ENCODE measurements at places on chromosomes 1 and 21.

DNA sequence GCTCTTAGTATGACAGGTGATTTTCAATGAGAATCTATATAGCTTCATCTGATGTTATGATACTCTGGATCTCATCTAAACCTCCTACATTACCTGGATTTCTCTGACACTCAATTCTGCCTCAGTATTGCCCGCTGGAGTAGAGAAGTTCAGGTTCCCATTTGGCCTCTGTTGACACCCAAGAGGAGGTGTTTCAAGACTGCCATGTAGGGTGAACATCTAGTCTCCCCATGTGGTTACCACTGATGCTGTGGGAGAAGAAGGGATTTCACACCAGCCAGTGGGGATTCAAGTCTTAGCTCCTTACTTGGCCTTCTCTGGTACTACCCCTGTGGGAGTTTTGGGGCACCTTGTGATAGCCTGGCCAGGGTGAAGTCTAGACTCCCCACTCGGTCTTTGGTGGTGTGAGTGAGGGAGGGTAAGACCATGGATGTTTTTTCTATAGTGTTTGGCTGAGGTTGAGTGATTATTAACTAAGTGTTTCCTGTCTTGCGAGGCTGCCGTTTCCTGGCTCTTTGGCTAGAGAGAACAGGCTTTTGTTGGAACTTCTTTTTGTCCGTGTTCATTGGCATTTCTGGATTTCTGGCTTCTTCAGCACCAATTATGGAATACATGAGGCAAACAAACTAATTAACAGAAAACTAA lies 90.7 kb downstream of the RHOU start:
- no peak for DNase-seq

DNA sequence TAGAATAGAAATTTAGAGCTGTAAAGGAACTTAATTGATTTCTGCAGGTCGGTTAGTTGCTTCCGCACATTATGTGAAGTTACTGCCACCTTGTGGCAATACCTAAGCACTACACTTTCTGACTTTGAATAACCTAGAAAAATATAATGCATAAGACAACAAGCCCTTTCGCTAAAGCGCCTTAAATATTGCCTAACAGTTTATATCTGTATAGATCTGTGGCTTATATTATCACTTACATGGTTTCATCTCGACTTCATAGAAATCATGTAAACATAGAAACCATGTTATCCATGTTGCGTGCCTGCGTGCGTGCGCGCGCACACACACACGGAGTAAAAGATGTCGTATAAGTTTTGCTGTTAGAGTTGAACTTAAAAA lies 10.9 kb upstream of the IFI16 start:
- no peak for DNase-seq

DNA sequence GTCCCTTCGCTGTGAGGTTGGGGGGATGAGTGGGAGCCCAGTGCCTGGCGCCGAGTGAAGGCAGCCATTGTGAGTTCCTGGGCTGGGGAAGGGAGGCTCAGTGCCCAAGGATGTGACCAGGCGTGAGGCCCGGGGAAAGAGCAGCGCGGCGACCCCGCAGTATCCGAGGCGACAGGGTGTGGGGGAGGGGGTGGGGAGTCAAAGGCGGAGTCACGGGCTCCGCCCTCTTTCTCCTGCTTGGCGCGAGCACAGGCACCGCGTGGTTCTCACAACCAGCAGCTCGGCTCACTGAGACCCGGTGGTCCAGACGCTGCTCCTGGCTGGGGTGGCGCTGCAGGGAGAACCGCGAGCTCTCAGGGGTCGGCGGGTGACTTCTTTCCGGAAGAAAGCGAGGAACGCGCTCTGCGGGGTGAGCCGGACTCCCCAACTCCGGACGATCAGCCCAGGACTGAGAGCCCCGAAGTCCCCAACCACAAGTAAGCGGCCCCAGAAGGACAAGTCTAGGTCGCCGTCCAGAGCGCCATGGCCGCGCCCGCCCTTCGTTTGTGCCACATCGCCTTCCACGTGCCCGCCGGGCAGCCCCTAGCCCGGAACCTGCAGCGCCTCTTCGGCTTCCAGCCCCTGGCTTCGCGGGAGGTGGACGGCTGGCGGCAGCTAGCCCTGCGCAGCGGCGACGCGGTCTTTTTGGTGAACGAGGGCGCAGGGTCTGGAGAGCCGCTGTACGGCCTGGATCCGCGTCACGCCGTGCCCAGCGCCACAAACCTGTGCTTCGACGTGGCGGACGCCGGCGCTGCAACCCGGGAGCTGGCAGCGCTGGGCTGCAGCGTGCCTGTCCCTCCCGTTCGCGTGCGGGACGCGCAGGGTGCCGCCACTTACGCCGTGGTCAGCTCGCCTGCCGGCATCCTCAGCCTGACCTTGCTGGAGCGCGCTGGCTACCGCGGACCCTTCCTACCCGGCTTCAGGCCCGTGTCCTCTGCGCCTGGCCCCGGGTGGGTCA lies at the start of gene HPDL:
TSS of gene HPDL (plus strand) at position 269 of the 997 bp plus-strand sequence. CDS start at position 523, 254 bp downstream.
- peak; percentile 77 for DNase-seq

GRCh38 chr1:116737020-116737854 lies 17.0 kb upstream of the CD2 start:
- peak; percentile 64 for DNase-seq

DNA sequence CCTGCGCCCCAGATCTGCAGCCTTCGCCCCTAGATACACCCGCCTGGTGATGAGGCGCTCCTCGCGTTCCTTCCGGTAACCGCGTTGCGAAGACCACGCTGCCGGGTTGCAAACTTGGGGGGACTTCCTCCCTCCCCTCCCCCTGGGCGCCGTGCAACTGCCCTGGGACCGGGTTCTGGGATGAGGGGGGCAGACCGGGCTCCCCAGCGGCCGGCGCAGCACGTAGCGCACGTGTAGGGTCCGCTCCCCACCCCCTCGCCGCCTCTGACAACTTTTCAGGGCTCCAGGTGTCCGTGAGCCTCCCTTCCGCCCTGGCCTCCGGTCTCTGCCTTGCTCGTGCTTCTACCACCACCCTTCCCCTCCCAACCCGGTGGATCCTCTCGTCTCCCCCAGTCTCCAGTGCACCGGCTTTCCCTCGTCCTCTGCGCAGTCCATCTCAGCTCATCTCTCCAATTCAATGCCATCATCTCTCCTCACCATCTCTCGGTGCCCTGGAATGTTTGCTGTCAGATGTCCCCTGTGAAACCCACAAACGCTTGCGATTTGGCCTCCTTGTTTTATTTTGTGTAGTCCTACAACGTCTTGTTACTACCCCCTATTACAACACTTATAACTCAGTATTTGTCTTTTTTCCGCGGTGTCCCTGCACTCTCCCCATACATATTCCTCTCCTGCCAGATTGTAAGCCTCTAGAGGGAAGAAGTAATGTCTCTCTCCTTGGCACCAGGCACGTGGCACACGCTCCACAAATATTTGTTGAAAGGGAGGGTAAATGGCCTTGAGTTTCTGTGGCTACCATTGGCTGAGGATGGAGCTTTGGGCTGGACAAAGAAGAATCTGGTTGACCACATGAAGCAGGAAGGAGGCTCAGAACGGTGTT lies 782 bp downstream of the PCAT6 start:
- no peak for DNase-seq

DNA sequence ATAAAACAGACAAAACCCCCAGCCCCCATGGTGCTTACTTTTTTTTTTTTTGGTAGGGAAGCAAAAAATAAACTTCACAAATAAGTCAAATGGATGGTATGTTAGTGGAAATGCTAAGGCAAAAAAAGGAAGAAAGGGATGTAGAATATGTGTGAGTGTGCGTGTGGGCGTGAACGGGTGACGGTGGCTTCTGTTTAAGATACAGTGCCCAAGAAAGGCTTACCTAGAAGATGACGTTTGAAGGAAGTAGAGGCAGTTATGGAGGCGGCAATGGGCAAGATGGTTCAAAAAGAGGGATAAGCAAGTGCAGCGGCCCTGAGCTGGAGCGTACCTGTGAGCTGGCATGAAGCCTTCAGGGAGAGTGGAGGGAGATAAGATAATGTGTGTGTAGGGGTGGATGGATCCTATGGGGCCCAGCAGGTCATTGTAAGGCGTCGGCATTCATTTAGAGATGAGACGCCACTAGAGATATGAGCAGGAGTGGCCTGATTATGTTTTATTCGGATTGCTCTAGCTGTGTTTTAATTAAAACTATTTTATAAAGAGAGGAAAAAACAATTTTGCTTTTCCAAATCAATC lies 19.9 kb downstream of the LEPR start:
- no peak for DNase-seq

DNA sequence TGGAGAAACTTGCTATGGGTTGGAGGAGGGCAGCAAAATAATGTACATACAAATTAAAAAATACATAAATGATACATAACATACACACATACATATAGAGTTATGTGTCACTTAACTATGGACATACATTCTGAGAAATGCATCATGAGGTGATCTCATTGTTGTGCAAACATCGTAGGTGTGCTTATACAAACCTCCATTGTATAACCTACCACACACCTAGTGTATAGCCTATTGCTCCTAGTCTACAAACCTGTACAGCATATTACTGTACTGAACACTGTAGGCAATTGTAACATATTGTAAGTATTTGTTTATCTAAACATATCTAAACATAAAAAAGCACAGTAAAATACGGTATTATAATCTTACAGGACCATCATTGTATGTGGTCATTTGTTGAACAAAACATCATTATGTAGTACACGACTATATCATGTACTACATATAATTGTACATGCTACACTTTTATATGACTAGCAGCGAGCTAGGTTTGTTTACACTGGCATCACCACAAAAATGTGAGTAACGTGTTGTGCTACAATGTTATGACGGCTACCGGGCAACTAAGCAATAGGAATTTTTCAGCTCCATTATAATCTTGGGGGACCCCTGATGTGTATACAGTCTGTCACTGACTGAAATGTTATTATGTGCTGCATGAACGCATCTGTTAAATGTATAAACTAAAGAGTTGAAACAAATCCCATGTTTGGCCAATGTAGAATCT lies 35.5 kb downstream of the ITGB3BP start:
- no peak for DNase-seq

GRCh38 chr1:25711555-25712298 lies 88.3 kb upstream of the SELENON start:
- peak; percentile 31 for DNase-seq

- no peak for DNase-seq
Observed at GRCh38 chr1:109910963-109911798, 532 bp downstream of the CSF1 start.

DNA sequence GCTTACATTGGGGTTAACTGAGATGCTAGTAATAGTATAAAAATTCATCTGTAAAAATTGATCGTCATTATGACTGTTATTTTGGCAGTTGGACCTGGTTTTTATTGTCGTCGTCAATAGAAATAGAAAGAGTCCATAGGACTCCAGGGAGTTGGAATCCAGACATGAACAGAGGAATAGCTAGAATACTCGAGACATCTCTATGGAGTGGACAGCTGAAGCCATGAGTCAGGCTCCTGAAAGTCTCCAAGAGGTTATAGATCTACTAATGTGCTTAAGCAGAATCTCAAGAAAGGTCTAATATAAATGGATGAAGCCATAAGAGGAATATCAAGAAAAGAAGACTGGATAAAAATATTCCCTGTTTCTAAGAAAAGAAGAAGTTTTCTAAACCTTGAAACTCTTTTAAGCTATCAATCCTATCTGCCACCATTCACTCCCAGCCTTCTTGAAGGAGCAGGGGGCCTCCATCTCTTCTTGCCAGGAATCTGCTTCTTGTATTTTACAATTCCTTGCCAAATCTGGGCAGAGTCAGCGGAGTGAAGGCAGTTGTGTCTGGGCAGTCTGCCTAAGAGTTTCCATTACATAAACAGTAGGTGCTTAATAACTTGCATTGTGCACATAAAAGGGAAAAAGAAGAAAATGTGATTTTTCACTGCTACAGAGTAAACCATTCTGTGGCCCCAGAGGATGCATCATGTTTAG lies 163.3 kb downstream of the ST6GALNAC5 start:
- DNase-seq = no peak

DNA sequence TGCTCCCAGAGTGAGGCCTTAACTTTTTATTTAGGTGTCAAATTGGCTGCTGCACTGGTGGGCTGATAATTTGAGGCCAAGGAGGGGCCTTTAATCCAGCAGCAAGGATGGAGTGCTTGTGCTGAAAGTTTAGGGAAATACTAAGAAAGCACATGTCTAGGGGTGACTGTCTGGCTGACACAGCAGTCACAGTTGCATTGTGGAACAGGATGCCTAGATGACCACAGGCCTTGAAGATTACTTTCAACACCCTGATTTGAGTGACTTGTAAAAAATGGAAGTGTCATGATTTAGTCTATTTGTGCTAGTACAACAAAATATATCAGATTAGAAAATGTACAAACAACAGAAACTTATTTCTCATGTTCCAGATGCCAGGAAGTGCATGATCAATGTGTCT lies 57.7 kb downstream of the ZNF697 start:
- DNase-seq = no peak

DNA sequence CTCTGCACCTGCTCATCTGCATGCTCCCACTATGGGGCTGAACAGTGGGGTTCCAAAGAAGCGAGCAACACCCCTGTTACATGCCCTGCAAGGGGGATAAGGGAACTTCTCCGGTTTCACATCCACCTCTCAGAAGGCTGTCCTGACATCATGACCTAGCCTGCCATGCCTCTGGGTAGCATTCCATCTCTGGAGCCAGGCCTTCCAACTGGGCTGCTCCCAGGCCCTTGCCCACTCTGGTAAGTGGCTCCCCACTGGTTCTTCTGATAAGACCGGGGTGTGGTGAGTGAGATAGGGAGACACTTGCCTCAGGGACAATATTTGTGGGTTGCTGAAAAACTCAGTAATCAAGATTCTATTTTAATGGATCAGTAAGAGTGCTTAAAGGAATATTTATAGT lies 57.8 kb downstream of the KCNJ15 start:
- DNase-seq = no peak

DNA sequence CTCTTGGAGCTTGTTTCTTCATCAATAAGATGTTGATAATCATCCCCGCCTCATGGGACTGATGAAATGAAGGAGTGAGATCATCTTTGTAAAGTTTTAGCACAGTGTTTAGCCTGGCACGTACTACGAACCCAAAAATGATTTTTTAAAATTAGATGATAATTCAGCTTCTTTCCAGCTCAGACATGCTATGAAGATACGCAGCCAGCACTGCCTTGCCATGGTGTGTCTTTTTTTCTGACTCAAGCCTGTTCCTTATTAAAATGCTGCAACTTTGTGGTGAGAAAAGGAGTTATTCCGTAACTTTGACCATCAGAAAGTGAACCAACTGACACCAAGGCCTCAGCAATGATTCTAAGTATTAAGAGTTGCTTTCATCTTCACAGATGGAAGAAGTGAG lies 269.0 kb downstream of the LTN1 start:
- DNase-seq = no peak

DNA sequence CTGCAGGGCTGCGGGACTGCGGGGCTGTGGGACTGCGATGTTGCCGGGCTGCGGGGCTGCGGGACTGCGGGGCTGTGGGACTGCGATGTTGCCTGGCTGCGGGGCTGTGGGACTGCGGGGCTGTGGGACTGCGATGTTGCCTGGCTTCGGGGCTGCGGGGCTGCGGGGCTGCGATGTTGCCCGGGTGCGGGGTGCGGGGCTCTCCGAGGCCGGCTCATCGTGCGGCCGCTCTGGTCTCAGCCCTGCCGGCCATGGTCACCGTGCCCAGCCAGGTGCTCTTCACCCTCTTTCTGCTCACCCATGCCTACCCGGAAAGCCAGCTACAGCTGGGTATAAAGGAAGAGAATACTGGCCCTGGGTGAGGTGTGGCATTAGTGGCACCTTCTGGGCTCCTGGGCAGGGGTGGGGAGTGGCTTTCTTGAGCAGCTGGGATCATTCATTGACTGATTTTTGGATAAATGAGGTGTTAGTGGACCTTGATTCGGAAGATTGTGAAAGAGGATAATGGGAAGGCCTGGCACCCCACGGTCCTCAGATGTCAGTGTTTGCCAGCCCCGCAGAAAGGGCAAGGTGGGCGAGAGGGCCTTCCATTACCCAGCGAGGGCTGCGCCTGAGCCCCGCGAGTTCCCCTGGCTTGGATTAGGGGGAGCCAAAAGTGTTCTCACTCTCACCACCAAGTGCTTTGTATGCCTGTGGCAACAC lies 36.3 kb downstream of the COQ8A start:
- DNase-seq = no peak
